ENCODE measurements at places on chromosomes 4 and X.

GRCh38 chr4:88106205-88106604 is 52.2 kb downstream of the ABCG2 start:
- DNase-seq = no peak

- no peak for DNase-seq
These were observed 79.5 kb downstream of the CBR4 start for GRCh38 chr4:168930413-168931196.

GRCh38 chr4:7074426-7074825 is 6.6 kb upstream of the GRPEL1 start:
- DNase-seq = no peak

DNA sequence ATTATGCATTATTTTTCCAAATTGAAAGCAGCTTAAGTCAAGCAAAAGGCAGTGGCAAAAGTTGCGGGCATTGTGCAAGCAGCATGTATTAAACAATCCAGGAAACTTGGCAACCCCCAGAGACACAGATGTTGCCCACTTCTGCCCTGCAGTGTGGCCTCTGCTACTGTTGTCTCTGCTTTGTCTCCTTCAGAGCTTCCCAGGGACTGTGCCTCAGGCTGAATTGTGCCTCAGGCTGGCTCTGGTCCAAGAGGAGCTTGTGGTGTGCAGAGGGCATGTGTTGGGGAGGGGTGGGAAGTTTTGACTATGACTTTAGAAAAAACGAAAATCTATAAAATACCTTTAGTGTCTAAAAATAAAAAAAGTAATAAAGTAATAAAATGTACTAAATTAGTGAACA is 201.4 kb downstream of the CCSER1 start:
- DNase-seq = no peak

GRCh38 chr4:167831855-167832254 is 260.5 kb upstream of the ANXA10 start:
- no peak for DNase-seq

GRCh38 chr4:99100876-99101275 is 12.3 kb upstream of the ADH5 start:
- no peak for DNase-seq

DNA sequence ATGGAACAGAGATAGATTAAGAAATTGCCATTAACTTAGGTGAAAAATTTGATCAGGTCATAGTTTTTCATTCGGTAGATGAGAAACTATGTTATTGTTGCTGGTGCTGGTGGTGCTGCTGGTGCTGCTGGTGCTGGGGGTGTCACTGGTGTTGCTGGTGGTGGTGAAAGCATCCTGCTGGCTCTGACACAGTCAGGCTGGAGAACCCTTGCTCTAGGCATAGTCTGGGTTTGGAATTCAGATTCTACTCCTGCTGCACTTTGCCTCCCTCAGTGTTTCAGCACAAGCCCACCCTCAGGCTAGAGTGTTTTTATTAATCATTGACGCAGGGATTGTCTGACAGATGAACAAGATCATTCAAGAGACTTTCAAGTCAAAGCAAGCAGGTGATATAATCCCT is 80.2 kb downstream of the USP46 start:
- no peak for DNase-seq

DNA sequence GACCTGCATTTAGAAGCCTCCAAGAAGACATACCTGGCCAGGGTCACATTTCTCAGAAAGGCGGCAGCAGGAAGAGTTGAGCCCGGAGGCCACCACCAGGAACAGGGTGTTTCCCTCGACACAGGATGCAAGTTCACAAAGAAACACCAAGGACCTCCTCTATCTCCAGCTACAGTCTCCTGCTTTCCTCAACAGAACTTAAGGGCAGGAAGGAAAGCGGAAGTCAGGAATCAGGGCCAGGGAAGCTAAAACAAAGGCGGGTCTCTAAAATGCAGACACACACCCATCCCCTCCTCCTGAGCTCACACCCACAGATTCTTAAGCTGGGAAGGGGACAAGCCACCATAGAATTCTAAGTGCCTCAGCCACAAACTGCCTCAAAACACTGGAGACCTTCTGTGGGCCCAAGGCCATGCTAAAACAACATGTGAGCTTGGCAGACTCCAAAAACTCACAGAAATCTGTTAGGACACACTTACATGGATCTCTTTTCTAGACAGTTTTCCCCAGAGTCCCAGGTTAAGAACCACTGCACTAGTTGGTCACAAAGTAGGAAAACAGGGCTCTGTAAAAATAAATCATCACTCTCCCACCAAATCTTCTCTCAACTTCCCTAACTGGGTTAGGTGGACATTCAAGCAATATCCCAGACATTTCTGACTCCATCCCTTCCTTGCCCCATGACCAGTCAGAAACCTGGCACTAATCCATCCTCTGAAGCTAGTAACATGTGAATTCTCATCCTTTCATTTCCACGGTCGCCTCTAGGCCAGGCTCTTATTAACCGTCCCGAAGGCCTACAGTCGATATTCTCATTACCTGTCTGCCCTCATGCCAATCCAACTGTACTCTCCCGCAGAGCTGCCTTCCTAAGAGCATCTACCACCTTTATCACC is 163.2 kb downstream of the APBB2 start:
- no peak for DNase-seq

- no peak for DNase-seq
These were observed 32.0 kb upstream of the SMARCAD1 start for GRCh38 chr4:94175553-94176261.

DNA sequence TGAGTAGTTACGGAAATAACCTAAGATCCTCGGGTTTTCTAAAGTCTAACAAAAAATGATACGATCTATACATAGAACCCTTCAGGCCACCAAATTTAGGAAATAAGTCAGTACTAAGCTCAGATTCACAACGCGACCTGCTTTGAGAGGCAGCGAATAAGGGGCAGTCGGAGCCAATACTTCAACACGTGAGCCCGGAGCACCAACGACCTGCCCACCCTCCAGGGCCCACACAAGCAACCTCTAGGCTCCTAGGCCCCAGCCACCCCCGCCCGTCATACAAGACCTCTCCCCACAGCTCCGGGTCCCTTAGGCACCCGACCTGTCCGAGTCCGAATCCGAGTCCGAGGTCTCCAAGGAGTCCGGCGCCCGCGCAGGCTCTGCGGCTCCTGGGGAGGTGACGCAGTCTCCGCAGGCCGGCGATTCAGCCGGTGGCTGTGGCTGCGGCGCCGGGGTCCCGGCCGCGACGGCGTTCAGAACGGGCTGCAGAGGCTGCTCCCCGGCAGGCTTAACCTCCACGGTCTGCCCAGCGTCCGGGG is 580 bp downstream of the NAF1 start:
- DNase-seq = peak; percentile 93

DNA sequence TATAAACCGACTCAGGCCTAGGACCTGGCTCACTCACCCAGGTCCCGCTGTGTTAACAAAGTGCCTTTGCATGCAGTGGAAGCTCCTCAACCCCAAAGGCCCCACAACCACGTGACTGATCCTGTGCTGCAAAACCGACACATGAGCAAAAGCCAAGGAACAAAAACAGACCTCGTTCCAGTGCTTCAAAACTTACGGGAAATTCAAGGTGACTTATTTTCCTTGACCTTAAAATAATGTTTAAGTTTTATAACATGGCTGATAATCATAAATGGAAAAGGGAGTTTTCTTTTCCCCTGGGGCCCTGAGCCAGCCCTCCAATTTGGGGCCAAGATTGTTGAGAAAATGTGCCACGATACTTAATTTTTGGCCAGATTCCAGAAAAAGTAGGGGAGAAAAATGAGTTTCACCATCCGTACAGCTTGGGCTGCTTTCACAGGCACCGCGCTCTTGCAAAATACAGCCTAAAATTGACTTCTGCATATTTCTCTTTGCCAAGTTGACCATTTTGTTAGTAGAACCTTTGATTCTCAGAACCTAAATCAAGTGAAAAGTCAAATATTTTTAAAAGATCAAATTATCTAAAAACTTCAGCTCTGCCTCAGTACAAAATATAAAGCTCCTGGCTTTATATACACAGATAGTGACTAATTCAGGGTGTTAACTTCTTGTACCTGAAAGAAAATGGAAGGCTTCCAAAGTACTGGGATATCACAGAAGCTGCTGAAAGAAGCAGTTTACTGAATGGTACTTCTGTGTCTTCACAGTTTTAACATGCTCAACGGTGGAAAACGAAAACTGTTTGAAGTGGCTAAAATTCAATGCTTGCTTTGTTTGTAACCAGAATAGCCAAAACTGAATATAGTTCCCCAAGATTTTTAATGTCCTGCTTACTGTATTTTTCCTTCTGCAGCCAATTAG is 93.8 kb downstream of the APBB2 start:
- peak; percentile 76 for DNase-seq

DNA sequence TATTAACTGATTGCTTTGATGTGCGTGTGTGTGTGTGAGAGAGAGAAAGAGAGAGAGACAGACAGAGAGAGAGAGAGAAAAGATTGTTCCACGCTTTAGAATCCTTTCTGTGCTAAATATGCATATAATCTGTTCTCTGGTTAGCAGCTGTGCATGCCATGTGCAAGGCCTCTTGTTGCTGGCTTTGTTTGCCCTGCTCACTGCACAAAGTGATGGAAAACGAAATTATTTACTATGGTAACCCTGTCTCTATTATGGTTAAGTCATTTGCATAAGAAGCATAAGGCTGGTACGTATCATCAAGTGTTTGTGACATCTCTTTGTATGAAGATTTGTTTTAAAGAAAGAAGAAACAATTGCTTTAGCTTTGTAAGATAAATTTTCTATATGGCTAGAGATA is 190.2 kb upstream of the POF1B start:
- DNase-seq = no peak

DNA sequence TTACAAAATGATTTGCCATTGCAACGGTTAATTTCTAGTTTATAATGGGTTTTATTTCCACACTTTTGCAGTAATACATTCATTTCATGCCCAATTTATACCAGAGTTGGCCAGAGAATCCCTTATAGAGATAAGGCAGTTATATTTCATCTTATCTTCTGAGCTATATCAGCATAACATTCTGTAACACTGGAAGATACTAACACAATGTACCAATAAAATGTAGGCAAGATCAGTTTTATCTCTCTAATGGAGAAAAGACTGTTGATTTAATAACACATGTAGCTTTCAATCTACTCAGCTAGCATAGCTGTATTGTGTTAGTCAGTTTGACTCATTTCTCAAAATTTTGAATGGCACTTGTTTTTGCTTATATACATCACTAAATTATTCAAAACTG is 738.6 kb downstream of the TRAM1L1 start:
- DNase-seq = no peak
